ENCODE measurements at places on chromosomes 1 and 21.

GRCh38 chr1:45924736-45925135 lies 121.3 kb downstream of the MAST2 start:
- no peak for DNase-seq

DNA sequence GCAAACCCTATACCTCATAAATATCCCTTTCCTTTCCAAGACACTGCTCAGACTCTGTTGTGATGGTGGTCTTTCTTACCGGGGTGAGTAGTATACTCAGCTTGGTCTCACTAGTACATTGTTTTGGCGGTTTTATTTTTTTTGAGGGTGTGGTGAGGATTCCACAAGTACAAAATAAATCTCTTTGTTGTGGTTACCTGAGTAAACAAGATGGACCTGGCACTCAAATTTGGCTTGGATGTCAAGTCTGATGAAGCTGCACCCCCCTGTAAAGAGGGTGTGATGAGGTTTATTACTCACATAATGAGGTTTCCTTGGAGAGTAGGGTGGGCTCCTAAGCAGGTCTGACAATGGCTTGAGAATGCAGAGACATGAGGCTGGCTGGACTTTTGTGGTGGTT lies 68.2 kb upstream of the KCNJ6 start:
- no peak for DNase-seq

DNA sequence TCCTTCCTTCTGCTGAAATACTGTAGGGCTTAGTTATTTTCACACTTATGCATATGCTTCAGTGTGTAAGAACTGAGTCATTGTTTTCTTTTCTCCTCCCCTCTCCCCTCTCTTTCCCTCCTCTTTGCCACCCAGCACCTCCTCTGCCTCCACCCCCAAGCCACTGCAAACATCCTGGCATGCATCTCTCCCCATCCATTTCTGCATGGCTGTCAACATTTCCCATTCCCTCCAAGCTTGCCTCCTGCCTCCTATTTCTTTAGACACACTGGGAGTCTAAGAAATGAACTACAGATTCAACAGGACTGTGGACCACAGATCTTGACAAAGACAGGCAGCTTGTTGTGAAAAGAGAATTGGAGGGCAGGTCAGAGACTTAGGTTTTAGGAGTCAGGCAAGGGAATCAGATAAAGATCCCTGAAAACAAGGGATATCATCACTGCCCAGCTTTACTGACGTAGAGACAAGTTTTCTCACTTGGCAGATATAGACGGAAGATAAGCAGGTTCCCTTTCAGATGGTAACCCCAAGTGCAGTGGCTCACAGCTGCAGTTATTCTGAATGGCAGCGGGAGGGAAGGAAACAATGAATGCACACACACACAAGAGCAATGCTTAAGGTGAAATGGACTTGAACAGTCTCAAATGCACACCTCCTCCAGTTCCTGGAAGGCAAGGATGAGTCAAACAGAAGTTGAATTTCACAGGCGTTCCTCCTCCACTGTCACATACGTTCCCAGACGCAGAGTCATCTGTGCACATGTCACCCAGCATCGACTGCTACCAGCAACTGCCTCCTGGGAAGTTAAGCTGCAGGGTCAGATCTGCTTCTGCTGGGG lies 56.1 kb downstream of the HIVEP3 start:
- DNase-seq: no peak

GRCh38 chr1:1356166-1356795 lies 2.1 kb downstream of the MXRA8 start:
- no peak for DNase-seq

DNA sequence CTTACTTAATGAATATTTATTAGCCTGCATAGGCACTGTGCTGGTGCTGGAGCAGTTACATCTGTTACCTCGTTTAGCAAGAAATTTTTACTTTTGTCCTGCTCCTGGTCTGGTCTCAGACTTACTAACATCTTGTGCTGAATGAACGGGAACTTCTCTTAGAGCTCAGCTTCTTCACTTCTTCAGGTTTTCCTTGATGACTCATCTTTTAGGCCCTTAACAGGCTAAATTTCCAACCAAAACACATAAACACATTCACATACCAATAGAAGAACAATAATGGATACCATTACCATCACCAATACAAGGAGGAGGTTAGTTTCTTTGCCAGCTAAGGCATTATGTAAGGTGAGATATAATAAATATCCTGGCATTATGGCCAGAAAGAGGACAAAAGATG lies 68.9 kb downstream of the IFI44 start:
- DNase-seq: no peak

DNA sequence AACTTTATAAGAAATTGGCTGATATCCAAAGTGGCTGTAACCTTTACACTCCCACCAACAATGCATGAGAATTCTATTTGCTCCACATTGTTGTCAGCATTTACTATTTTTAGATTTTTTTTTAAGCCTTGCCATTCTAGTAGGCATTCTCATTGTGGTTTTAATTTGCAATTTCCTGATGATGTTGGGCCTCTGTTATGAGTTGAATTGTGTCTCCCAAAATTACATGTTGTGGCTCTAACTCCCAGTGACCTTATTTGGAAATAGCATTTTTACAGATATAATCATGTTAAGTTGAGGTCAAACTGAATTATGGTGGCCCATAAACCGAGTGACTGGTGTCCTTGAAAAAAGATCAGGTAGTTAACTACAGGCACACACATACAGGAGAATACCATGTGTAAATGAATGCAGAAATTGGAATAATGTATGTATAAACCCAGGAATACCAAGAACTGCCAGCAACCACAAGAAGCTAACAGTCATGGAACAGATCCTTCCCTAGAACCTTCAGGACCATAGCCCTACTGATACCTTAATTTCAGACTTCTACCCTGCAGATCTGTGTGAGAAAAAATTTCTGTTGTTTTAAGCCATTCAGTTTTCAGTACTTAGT lies 348.8 kb upstream of the DAB1 start:
- no peak for DNase-seq

- DNase-seq: no peak
Measured at GRCh38 chr1:117544509-117545109, 61.2 kb upstream of the TENT5C start.

- DNase-seq: no peak
Measured at GRCh38 chr1:244138399-244138798, 87.3 kb downstream of the ZBTB18 start.

GRCh38 chr1:218080863-218081262 lies 204.2 kb upstream of the RRP15 start:
- no peak for DNase-seq

GRCh38 chr1:192578144-192578909 lies 2.8 kb downstream of the RGS1 start:
- DNase-seq: no peak

- no peak for DNase-seq
Measured at GRCh38 chr1:51523931-51524330, 4.9 kb upstream of the EPS15 start.

DNA sequence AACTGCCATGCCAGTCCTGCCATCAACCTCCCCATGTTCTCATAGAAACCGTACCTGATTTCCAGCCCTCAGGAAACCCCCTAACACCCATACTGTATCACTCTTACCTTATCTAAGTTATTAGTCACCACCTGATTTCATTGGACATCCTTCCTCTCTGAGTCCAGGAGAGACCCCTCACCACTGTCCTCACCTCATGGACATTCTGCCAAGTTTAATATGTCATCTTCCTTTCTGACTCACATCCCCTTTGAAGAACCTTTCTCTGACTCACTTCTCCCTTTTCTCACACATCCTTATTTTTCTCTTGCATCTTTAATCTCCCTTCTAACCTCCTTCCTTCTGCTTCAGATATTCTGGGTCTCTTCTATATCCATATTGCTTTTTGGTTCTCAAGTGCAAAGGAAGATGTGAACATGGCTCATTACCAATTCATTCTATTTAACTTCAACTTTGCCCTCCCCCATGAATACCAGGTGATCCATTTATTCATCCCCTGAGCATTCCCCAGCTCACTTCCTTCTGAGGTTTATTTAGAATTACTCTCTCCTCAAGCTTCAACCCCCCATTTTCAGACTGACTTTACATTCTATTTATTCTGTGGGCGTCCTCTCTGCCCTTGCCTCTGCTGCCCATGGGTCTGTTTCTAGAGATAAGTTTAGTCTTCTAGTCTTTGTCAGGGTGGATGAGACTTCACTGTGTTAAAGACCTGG lies 206.8 kb upstream of the ESRRG start:
- no peak for DNase-seq

GRCh38 chr1:81540216-81540615 lies 260.5 kb upstream of the ADGRL2 start:
- DNase-seq: no peak

DNA sequence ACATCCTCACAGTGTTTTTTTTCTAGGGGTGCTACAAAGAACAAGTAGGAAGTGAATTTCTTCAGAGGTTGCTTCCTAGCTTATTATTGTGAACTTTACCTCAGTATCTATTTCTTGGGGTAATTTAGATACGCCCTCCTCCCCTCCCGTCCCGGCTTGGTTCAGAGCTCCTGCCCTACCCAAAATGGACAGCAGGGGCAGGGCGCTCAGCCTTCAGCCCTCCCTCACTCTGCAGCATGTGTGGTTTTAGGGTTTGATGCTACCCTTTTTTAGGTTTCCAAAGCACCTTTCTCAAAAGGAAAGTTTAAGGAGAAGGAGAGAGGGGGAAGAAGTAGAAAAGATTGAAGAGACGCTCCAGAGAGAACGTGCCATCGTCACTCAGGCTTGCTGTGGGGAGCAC lies 16.9 kb upstream of the POGK start:
- DNase-seq: no peak

- DNase-seq: no peak
Measured at GRCh38 chr1:223802032-223802431, 43.7 kb downstream of the TP53BP2 start.

GRCh38 chr1:156508205-156508954 lies 7.8 kb upstream of the MEF2D start:
- no peak for DNase-seq

GRCh38 chr1:179310291-179310690 lies 16.7 kb downstream of the SOAT1 start:
- no peak for DNase-seq

- DNase-seq: no peak
Measured at GRCh38 chr1:178921499-178921898, 50.6 kb upstream of the ANGPTL1 start.
